ENCODE measurements at places on chromosomes 11 and 22. TPM values are rescaled to one million over a fixed set of nuclear protein-coding genes. Genes with fewer than 3 reads are reported as not detected.

GRCh38 chr11:72568861-72569260 is 105.4 kb downstream of the PDE2A start:
- no peak for DNase-seq
- H3K4me1 ChIP-seq: no peaks in the 10 kb centered on the region
- no peaks in the 10 kb centered on the region for H3K27me3 ChIP-seq

DNA sequence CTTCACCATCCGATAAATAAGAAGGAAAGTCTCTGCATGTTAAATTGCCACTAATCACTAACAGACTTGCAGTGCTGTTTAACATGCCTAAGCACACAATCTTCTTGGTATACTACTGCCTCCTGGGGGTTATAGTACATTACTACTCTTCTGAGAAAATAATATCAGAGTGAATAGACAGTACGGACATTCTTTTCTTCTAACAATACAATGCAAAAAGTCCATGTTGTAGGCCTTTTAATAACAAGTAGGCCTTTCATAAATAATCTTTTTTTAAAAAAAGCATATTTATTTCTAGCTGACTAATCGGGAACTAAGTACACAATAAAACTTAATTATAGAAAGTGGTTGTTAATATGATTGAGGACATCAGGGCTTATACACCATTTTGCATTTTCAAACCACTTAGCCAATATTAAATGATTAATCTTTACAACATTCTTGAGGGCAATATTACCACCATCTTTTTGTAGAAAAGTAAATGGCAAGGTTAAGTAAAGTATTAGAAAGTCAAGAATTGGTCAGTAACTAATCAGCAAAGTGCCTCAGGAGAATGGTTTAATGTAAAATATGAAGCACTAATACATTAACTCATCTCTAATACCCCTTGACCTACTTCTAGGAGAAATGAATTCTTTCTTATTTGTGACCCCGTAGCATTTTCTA is 84.7 kb downstream of the TTC28 start:
- H3K4me3 ChIP-seq: no peak overlapping the region
- DNase-seq: no peak
- no peaks in the 10 kb centered on the region for H3K36me3 ChIP-seq
- no peaks in the 10 kb centered on the region for H3K27me3 ChIP-seq

DNA sequence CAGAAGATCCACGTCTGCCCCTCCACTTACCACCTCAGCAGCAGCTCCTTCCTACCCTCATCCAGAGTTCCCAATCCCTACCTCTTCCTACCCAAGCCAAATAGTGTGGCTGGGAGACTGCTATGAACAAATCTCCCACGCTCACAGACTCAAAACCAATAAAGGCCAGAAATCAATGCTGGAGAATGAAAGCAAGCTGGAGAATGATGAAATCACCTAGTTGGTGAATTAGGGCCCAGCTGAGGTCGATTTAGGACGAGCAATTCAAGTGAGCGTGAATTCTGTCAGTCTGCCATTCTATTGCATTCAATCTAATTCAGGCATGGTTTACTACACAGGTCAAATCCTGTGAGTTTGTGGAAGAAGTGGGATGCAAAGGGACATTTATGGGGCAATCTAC is 22.5 kb downstream of the COMMD9 start:
- H3K36me3 ChIP-seq: peaks cover 3% of the 10 kb centered on the region
- no peak overlapping the region for H3K27ac ChIP-seq
- no peaks in the 10 kb centered on the region for H3K4me1 ChIP-seq
- H3K27me3 ChIP-seq: no peaks in the 10 kb centered on the region

- H3K4me1 ChIP-seq: no peaks in the 10 kb centered on the region
- DNase-seq: no peak
- no peak overlapping the region for H3K27ac ChIP-seq
- no peaks in the 10 kb centered on the region for H3K36me3 ChIP-seq
- no peak overlapping the region for H3K4me3 ChIP-seq
- H3K27me3 ChIP-seq: no peaks in the 10 kb centered on the region
These were observed 154.2 kb downstream of the MIAT start for GRCh38 chr22:26811647-26811992.

- no peak overlapping the region for H3K27ac ChIP-seq
- DNase-seq: no peak
- H3K4me3 ChIP-seq: no peak overlapping the region
- no peaks in the 10 kb centered on the region for H3K27me3 ChIP-seq
- no peaks in the 10 kb centered on the region for H3K36me3 ChIP-seq
- no peaks in the 10 kb centered on the region for H3K4me1 ChIP-seq
These were observed 68.3 kb downstream of the HIPK3 start for GRCh38 chr11:33325451-33325850.

DNA sequence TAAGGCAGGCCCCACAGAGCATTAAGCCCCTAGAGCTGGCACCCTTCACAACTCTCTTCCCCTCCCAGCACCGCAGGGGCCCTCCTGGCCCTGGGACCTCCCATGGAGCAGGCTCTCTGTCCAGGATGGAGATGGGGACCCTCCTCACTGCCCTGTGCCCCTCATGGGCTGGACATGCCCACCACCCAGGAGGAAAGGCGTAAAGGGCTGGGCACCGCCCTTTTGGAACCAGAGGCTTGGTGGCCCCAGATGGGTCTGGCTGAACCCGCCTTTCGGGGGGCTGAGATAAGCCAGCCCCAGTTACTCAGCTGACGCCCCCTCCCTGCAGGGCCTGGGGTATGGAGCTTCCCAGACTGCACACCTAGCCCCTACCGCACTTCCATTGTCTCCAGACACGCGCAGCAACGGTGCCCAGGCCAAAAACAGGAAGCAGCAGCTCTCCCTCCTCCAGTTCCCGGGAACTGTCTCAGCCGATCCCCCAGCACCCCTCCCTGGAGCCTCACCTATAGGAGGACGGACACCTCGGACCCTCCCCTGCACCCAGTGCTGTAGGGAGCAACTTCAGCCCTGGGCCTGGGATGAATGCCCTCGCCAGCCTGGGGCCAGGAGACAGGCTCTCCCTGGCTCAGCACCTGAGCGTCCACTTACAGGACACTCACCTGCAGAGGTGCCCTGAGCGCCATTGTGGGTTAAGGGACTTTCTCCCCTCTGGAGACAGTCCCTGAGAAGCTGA is 1.6 kb upstream of the SUSD2 start:
- no peak for DNase-seq
- no peak overlapping the region for H3K4me3 ChIP-seq
- H3K36me3 ChIP-seq: no peaks in the 10 kb centered on the region
- peaks cover 13% of the 10 kb centered on the region for H3K4me1 ChIP-seq

Gene ZNF280B
- 0.44 TPM for total RNA-seq

- no peaks in the 10 kb centered on the region for H3K36me3 ChIP-seq
- DNase-seq: no peak
These were observed 8.2 kb downstream of the PDGFB start for GRCh38 chr22:39236321-39237317.

DNA sequence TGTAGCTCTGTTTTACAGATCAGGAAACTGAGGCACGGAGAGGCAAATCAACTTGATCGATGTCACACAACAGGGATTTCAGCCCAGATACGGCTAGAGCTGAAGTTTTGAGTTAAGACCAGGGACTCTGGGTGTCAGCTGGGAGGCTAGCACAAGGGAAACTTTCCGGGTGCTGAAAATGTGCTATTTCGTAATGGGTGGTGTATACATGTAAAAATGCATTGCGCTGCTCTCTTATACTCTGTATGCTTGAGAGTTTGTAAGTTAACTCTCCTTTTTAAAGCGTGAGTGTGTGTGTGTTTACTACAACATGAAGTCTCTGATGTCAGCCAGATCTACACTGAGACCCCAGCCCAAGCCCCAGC is 227.6 kb downstream of the MN1 start:
- H3K27ac ChIP-seq: no peak overlapping the region
- H3K4me3 ChIP-seq: no peak overlapping the region
- H3K36me3 ChIP-seq: no peaks in the 10 kb centered on the region
- H3K4me1 ChIP-seq: no peaks in the 10 kb centered on the region
- H3K27me3 ChIP-seq: no peaks in the 10 kb centered on the region
